Activated CD4-positive, alpha-beta T cell treated with anti-CD3 and anti-CD28 coated beads for 1 hour (primary cell): ENCODE measurements at places on chromosomes 3 and 15.
A peak's percentile ranks its signal among the peaks of the same experiment; 100 is the strongest.

DNA sequence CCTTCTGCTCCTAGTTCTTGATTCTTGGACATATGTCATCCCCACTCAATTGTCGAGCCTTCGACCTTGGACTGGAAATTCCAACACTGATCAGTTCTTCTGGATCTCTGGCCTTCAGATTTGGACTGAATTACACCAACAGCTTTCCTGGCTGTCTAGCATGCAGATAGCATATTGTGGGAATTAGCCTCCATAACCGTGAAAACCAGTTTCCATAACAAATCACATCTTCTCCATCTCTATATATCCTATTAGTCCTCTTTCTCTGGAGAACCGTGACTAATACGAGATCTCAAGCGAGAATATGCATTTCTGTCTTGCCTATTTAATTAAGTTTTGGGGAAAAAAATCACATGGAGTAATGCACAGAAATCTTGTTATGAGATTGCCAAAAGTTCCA is 8.8 kb upstream of the BCHE start:
- DNase-seq, result no peak

DNA sequence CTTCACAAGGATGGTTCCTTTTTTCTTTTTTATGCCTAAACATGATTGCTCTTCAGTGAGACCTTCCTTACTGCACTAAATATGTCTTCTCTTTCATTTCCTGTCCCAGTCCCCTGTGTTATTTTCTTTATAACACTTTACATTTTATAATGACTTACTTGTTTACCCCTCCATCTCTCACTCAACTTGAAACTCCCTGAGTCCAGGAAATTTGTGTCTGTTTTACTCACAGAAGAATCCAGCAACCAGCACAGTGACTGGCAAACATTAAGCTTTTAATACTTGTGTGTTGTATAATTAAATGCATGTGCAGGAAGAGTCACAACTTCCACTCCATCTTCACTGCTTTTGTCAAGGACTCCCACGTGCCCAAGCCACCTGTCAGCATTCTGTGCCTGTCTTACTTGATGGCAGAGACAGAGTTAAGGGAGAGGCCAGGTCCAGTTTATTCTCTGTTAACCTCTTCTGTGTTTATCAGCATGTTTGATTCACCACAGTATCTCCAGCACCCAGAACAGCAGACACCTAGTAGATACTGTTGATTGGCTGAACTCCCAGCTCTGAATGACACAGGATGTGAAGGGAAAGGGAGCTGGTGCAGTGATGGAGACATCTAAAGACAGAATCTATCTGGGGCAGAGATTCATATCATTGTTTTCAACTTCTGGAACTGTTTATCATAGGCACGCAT is 42.8 kb downstream of the SSR3 start:
- DNase-seq, result no peak

- DNase-seq, result no peak
These were observed 77.2 kb upstream of the SEMA6D start for GRCh38 chr15:47640079-47640478.

DNA sequence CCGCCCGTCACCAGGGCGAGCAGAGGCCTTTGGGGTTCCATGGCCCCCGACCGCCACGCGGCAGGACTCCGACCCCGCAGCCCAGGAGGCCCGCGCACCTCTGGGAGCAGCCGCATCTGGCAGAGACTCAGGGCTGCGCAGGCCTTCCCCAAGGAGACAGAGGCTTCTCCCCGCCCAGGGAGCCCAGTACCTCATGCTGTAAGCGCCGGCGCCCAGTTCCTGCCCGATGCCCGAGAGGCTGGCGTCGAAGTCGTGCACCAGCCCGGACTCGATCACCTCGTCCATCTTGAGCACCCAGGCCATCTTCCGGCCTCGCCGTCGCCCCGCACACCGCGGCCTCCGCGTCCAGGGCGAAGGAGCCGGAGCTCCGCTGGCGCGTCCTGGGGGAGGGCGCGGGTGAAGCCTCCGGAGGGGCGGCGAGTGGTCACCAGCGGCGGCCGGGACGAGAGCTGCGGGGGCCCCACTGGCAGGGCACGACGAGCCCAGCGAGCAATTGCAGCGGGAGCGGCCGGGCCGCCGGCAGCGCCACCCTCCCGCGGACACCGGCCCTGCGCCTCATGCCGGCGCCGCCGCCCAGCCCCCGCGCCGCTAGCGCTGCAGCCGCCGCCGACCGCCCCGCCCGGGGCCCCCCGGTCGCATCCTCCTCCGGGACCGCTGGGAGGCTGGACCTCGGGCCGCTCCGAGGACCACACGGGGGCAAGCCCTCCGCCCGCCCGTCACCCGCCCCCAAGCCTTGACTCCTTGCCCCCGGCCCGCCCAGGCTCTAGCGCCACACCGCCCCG is 468 bp downstream of the UBP1 start:
- DNase-seq, result peak; percentile 20

DNA sequence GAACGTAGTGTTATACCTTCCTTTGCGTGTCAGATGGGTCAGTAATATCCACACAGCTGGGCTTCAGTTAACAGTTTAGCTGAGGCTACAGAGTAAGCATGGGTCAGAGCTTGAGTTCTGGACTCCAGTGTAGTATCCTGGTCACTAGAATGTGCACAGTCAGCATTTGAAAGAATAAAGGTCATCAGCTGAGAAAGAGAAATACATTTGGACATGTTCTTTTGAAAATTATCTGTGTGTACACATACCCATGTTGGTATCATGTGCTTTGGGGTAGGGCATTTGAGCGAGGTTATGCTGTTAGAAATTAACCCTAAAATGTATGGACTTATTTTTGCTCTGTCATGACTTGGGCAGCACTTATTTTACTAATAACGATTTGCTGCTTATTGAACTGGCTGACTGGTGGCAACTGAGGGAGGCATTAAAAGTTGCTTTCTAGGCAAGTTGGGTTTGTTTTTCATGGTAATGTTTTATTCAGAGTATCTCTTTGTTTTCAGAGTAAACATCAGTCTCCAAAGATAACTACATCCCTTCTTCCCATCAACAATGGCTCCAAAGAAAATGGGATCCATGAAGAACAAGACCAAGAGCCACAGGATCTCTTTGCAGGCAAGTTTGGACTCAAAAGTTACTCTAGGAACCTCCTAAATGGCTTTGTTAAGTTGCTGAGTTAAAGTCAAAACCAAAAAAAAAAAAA is 16.4 kb downstream of the SNX1 start:
- no peak for DNase-seq

DNA sequence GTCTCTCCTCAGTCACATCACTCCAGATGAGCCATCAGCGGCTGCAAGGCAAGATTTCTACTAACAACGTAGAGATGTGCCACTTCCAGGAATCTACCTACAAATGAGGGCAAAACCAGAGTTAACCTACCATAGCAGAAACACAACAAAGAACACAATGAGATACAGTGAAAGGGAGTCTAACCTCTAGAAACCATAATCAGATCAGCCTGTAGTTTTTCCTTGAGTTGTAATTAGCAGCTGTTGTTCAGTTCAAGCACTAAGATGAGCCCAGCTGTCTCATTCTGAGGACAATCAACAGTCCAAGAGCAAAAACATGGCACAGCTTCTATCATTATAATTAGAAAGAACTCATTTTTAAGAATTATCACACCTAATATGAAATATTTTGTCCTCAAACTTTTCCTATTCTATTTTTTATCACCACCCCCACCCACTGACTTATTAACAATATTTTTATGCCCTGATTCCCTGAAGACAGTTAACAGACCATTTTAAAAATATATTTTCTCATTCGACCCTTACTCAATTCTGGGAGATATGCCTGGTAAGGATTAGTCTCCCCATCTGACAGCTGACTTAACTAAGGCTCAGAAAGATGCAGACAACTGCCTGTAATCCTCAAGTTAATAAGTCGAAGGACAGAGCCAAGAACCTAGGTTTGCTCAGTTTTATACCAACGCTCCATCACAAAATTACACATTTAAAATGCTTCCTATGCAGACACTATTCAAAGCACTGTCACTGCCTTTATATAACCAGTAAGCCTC is 50.1 kb downstream of the MAGI1 start:
- no peak for DNase-seq

DNA sequence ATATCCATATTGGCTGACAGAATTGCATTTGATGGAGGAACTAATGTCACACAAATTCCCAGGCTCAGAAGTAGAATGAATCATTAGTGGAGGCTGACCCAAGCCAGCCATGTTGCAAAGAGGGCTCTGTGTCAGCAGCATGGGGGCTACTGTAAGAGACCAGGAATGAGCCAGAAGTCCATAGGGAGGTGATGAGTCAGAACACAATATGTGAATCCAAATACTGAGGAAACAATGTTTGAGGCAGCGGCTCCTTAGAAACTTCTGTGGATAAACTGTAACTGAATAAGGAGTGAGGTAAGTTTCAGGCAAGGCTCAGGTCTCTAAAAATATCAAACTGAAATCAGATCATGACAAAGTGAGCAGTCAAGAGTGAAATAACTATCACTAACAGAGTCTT is 170.7 kb downstream of the WDR72 start:
- DNase-seq, result no peak
